ENCODE measurements at places on chromosomes 13 and 19. TPM values are rescaled to one million over a fixed set of nuclear protein-coding genes. Genes with fewer than 3 reads are reported as not detected.

- H3K4me1 ChIP-seq, result peaks cover 15% of the 10 kb centered on the region
- H3K27me3 ChIP-seq, result no peaks in the 10 kb centered on the region
- H3K4me3 ChIP-seq, result no peak overlapping the region
- H3K36me3 ChIP-seq, result no peaks in the 10 kb centered on the region
- DNase-seq, result no peak
Measured at GRCh38 chr19:33518541-33518940, 3.0 kb downstream of the PEPD start.

DNA sequence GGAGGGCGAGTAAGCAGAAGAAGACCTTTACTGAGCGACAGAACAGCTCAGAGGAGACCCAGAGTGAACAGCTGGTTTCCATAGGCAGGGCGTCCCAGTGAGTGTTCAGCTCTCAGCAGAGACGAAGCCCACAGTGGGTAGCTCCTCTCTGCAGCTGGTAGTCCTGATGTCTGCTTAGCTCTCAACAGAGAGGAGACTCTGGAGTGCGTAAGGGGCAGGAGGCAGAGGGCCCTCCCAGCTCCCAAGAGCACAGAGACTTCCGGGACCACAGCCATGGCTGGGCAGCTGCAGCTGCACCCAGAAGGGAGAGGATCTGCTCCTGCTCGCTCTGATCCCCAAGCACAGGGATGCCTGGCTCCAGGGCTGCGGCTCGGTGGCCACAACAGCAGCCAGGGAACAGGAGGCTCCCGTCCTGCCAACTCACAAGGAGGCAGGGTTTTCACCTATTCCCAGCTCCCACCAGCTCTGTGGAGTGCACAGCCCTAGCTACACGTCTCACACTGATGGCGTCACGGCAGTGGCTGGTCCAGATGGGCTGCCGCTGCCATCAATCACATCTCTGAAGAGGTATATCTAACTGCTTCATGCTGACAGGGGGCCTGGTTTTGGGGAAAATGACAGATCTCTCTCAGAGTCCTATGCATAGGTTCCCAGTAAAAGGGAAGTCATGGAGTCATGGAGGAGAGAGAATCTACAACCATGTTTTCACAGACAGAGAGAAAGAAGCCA lies 2660.1 kb upstream of the PCDH20 start:
- no peaks in the 10 kb centered on the region for H3K36me3 ChIP-seq
- H3K4me3 ChIP-seq, result no peak overlapping the region

Gene KLK15
- total RNA-seq, result 5.1 TPM

GRCh38 chr13:114048443-114048842 lies 74.6 kb upstream of the C13orf46 start:
- DNase-seq, result no peak
- H3K36me3 ChIP-seq, result no peaks in the 10 kb centered on the region
- no peaks in the 10 kb centered on the region for H3K27me3 ChIP-seq
- H3K4me3 ChIP-seq, result no peak overlapping the region

GRCh38 chr13:90108547-90108946 lies 1238.9 kb upstream of the MIR17HG start:
- no peaks in the 10 kb centered on the region for H3K36me3 ChIP-seq
- no peaks in the 10 kb centered on the region for H3K4me1 ChIP-seq
- H3K27me3 ChIP-seq, result no peaks in the 10 kb centered on the region
- DNase-seq, result no peak

DNA sequence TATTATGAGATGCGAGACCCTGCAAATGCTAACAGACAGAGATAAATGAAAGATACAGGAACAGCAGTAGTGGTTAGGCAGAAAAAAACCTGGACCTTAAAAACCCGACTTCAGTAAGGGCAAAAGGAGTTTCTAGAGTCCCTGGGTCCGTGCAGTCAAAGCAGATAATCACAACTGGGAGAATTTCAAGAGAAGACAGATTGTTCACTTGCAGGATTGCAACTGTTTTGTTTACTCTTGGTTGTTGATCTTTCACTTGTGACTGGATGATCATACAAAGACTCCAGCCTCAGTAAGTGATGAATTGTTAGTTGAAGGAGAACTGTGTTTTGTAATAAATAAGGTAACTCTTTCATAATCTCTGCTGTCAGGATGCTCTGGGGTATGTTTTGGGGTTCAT lies 135.1 kb downstream of the GPC6 start:
- H3K4me1 ChIP-seq, result no peaks in the 10 kb centered on the region
- H3K27ac ChIP-seq, result no peak overlapping the region
- no peak overlapping the region for H3K4me3 ChIP-seq
- no peaks in the 10 kb centered on the region for H3K36me3 ChIP-seq

DNA sequence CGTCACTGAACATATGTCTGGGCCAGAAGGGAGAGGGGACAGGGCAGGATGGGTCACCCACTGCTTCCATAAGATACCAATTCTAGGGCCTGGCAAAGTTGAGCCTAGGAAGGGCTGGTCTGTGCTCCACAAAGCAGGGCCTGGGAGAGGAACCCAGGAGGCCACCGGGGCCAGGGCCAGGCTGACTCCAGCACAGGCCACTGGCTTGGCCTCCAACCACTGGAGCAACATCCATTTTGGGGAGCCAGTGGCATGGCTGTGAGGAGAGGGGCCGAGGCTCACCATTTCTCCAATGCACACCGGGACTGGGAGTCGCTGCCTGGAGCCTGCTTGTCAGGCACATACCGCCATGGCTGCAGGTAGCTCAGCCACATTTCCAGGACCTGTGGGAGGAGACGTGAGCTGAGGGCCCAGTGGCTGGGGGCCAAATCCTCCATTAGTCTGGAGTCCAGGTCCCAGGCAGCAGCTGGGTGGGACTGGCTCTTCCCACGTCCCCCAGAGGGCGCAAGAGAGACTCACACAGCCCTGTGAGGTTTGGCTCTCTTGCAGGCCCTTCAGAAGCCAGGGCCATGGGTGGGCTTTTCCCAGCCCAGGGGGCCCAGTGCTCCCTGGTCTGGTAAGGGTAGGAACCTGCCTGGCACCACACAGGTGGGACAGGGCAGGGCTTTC lies 27.7 kb downstream of the TUBA3C start:
- H3K4me1 ChIP-seq, result no peaks in the 10 kb centered on the region
- no peak overlapping the region for H3K4me3 ChIP-seq
- no peaks in the 10 kb centered on the region for H3K36me3 ChIP-seq

DNA sequence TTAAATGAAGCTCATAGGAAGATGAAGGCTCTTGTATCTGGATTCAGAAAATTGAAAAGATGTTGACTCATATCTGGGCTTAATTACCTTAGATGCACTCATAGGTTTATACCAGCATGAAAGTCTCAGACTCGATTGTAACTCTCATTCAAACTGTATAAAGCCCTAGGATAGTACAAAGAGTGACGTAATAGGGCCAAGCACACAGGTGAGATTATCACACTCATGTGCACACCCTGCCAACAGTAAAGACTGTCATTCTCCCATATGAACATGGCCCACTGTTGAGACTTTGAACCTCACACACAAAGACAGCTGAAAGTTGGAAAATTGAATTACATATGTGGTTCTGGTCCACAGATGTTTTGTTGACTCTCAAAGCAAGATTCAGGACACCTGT lies 18.0 kb upstream of the ZNF723 start:
- DNase-seq, result no peak
- no peaks in the 10 kb centered on the region for H3K27me3 ChIP-seq
- H3K4me3 ChIP-seq, result no peak overlapping the region

Gene LIN7B
- total RNA-seq, result 9.2 TPM

DNA sequence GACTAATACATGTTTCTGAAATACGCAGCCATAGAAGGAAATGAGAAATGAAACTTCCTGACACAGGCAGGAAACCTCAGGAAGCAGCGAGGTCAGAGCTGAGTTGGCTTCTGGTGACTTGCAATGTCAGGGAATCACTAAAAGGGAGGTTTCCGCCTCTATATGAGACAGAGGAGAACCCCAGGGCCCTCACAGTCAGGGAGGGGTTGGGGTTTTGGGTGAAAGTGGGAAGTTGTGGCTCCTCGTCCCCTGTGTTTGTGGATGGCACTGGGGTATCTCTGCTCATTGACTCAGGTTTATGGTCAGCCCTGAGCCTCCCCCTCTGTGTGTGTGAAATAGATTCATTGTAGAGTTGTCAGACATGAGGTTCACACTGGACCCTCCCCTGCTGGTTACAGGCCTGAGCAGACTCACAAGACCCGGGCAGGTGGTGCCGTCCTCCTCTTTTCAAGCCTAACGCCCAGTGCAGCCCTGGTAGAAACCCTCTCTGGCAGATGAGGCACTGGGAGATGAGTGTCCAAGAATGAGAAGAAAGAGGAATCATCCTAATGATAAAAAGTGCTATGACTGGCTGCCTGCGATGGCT lies 5.5 kb upstream of the LILRA6 start:
- H3K36me3 ChIP-seq, result no peaks in the 10 kb centered on the region
- no peaks in the 10 kb centered on the region for H3K4me1 ChIP-seq
- H3K27me3 ChIP-seq, result no peaks in the 10 kb centered on the region
- H3K4me3 ChIP-seq, result no peak overlapping the region

- H3K4me1 ChIP-seq, result no peaks in the 10 kb centered on the region
- no peaks in the 10 kb centered on the region for H3K27me3 ChIP-seq
- H3K27ac ChIP-seq, result peak overlapping the region; percentile 58
- DNase-seq, result peak; percentile 48
Measured at GRCh38 chr19:51123381-51123800, 1.3 kb upstream of the SIGLEC9 start.

DNA sequence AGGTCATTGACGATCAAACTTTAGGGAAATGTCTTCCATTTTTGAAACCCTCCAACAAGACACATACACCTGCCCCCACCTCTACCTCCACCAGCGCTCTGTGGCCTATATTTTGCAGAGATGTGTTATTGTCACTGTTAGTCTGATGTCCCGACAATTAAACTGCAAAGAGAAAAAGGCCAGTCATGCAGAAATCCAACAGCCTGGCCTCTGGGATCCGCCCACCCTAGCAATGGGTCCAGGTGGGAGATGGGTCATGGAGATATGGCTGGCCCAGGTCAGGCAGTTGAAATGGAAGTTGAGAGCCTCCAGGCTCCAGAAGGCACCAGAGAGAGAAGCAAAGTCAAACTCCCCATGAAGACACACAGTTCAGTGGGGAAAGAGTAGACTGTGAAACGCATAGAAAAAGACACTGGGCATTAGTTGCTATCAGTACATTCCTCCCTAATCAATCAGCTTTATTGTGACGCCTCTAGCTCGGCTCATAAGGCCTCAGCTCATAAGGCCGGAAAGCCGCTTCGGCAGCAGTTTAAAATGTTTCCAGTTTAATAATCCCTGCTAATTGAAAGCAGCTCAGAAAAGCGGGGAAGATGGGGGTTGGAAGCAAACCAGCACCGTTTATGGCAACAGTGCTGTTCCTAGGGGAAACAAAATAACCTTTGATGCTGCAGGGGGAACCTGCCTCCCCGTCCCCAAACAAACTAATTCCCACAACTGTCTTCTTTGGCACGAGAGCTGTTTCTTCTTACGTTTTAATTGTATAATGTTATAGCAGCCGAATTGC lies 239.7 kb upstream of the ZNF507 start:
- peaks cover 28% of the 10 kb centered on the region for H3K27me3 ChIP-seq
- DNase-seq, result no peak
- H3K4me3 ChIP-seq, result no peak overlapping the region
- H3K4me1 ChIP-seq, result no peaks in the 10 kb centered on the region
- H3K27ac ChIP-seq, result no peak overlapping the region

DNA sequence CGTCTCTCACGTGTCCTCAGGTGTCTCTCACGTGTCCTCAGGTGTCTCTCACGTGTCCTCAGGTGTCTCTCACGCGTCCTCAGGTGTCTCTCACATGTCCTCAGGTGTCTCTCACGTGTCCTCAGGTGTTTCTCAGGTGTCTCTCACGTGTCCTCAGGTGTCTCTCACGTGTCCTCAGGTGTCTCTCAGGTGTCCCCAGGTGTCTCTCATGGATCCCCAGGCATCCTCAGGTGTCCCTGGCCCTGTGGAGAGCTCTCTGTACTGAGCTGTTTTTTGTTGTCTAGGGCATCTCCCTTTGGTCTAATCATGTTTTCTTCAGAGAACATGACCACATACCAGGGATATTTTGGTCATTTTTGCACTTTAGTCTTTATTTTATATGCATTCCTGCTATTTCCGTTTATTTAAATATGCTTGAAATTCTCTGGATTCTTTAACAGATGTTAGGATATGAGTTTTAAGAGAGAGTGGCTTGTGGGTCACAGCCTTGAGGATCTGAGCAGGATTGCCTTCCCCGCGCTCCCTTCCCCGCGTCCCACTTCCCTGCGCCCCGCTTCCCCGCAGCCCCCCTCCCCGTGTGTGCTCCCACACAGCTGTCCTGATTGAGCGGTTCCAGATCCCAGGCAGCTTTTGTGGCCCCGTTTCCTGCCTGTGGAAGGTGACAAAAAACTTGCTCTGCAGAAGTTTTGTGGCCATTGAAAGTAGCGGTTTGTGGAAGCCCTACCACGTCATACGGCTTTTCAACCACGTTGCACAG lies 31.9 kb downstream of the ATP4B start:
- H3K4me1 ChIP-seq, result no peaks in the 10 kb centered on the region
- H3K36me3 ChIP-seq, result peaks cover 8% of the 10 kb centered on the region
- no peak overlapping the region for H3K4me3 ChIP-seq
- H3K27me3 ChIP-seq, result no peaks in the 10 kb centered on the region

- H3K27ac ChIP-seq, result no peak overlapping the region
- H3K36me3 ChIP-seq, result no peaks in the 10 kb centered on the region
- H3K4me1 ChIP-seq, result no peaks in the 10 kb centered on the region
- no peak for DNase-seq
- H3K27me3 ChIP-seq, result no peaks in the 10 kb centered on the region
Measured at GRCh38 chr13:54637366-54637765, 1608.8 kb downstream of the OLFM4 start.

Gene PTGIR
- 19.3 TPM for total RNA-seq

DNA sequence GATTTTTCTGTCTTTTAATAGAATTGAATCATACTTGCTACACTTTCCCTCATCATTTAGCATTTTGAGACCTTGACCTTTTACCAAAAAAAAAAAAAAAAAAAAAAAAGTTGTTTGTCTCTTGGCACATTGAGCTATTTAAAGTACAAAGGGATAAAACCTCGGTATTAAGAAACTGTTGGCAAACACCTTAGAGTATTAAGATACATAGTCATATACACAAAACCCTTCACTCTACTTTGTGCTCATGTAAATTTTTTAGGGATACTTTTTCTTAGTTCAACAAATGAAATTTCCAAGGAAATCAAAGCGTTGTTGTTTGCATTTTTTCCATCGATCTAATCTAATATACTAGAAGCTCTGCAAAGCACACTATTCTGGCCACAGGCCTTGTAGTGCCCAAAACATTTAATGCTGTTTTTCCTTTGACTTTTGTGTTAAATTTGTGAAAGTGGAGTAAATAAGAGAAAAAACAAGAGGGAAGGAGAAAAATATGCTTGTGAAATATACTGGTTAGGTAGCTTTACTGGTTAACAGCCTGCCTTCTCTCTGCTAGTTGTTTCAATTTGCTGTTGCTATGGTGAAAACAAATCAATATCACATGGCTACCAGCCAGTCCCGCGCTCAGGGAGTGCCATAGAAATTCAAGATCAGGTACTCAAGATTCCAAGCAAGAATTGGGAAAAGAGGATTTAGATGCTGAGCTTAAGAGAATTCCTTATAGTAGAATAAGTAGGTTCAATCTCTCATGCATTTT lies 2.6 kb downstream of the MBNL2 start:
- DNase-seq, result no peak
- H3K4me3 ChIP-seq, result peak overlapping the region; percentile 81
- peaks cover 32% of the 10 kb centered on the region for H3K4me1 ChIP-seq
- peaks cover 8% of the 10 kb centered on the region for H3K36me3 ChIP-seq
- H3K27me3 ChIP-seq, result no peaks in the 10 kb centered on the region
- H3K27ac ChIP-seq, result peak overlapping the region; percentile 94

- H3K27me3 ChIP-seq, result no peaks in the 10 kb centered on the region
- H3K27ac ChIP-seq, result no peak overlapping the region
- H3K4me1 ChIP-seq, result no peaks in the 10 kb centered on the region
- H3K36me3 ChIP-seq, result no peaks in the 10 kb centered on the region
- DNase-seq, result no peak
Measured at GRCh38 chr13:48775804-48776203, 122.1 kb downstream of the CYSLTR2 start.
